CD4-positive, alpha-beta memory T cell (primary cell): ENCODE measurements at places on chromosomes 1 and 21.

GRCh38 chr1:160993544-160994193 lies 27.3 kb downstream of the F11R start:
- no peak for DNase-seq

GRCh38 chr1:46552357-46553237 lies 1.1 kb upstream of the KNCN start:
- no peak for DNase-seq

- peak; percentile 83 for DNase-seq
Observed at GRCh38 chr1:198656500-198656932, 17.7 kb downstream of the PTPRC start.

DNA sequence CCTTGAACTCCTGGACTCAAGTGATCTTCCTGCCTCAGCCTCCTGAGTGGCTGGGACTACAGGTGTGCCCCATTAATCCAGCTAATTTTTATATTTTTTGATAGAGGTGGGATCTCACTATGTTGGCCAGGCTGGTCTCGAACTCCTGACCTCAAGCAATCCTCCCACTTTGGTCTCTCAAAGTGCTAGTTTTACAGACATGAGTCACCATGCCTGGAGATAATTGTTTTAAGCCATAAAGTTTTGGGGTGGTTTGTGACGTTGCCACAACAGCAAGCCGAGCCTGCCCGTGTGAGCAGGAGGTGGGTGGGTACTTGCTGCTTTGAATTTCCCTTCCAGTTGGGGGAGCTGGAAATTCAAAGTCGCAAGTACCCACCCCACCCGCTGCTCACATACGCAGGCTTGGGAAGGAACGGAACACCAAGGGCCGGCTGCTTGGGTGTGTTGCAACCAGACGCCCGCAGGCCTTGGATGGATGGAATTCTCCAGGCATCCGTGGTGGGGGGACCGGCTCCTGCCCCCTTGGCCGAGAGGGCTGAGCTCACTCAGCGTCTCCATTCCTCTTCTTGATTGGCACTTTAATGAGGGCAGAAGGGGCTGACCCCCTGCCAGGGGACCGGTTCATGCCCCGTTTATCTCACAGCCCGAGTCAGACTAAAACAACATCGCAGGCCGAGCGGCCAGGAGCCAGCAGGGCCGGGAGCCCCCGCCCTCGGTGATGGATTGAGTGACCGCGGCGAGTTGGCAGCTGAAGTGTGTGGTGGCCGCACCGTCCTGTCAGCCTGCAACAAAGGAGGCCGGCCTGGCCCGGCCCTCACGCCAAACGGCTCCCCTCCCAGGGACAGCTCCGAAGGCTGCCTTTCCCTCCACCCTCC lies 78.1 kb downstream of the DHRS3 start:
- no peak for DNase-seq

- DNase-seq, result peak; percentile 59
Observed at GRCh38 chr1:50976890-50977574, 7.0 kb downstream of the CDKN2C start.

DNA sequence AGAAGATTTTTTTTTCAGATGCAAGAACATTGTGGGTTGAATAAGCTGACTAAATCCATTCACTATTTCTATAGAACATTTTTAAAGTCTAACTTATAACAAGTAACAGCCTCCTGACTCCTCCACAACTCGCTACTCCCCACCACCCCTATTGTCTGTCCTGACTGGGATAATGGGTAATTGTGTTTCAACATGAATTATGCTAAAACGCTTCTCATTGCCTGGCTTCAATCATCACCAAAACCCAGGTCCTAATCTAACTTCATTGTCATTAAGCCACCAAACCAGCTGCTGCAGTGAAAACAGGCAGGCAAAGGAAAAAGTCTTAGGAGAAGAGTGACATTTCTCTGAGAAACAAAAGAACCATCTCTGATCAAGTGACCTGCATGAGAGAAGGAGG lies 30.0 kb downstream of the TNR start:
- DNase-seq, result no peak

- DNase-seq, result no peak
Observed at GRCh38 chr1:219580009-219580676, 32.8 kb downstream of the ZC3H11B start.

- DNase-seq, result no peak
Observed at GRCh38 chr21:20010691-20011200, 987.5 kb upstream of the NCAM2 start.

DNA sequence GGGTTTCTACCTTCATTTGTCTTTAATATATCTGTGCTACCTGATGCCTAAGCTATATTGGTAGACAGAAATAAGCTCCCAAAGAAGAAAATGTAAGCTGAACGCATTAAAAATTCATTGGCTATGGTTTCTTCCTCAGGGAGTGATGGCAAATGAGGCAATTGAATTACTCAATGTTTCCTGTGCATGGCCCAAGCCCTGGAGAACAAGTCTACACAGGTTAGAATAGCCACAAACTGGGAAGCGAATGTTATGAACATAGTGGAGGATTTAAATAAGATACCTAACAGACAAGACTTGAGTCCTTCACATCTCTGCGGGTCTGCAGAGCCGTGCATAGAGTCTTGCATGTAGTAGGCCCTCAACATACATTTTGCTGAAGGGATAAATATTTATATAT lies 350.3 kb downstream of the RWDD3 start:
- DNase-seq, result no peak

GRCh38 chr21:29775462-29775861 lies 164.3 kb downstream of the GRIK1 start:
- DNase-seq, result no peak
